ENCODE measurements at places on chromosomes 4 and X. TPM values are rescaled to one million over a fixed set of nuclear protein-coding genes. Genes with fewer than 3 reads are reported as not detected.

GCNA gene
- 2.3 TPM for total RNA-seq

GEMIN8 gene
- total RNA-seq, result 11.1 TPM

CCSER1 gene
- total RNA-seq, result 0.36 TPM

GAGE12J gene
- total RNA-seq, result not detected

PNMA5 gene
- total RNA-seq, result not detected

DMRTC1 gene
- 0.50 TPM for total RNA-seq

HELQ gene
- 21.5 TPM for total RNA-seq

TKTL1 gene
- 2.3 TPM for total RNA-seq

UPF3B gene
- total RNA-seq, result 4.7 TPM

RBM41 gene
- 5.9 TPM for total RNA-seq

FANCB gene
- total RNA-seq, result 1.5 TPM

CLDN34 gene
- total RNA-seq, result not detected

Data from CD4-positive, alpha-beta T cell (primary cell).